T-helper 22 cell (primary cell): ENCODE measurements at places on chromosomes 11 and 22.

DNA sequence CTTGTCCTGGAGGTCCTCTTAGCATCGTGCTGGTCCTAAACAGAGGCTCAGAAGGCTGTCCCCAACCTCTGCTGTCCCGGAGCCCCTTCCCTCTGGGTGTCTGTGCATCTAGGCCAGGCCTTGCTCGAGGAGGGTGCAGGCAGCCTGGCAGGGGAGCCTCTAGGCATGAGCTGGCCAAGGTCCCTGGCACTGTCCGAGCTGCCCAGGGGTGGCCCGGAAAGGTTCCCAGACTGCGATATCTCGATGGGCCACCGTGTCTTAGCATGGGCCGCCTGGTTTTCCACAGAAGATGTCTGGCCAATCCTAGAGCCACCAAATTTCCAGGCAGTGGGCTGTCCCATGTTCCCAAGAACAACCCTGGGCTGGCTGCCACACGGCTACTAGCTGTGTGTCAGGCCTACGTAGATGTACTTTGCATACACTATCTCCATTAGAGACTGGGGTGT is 24.6 kb upstream of the SMIM38 start:
- no peak for DNase-seq

GRCh38 chr11:17443000-17443399 is 33.6 kb downstream of the ABCC8 start:
- DNase-seq, result no peak

GRCh38 chr11:131696690-131697089 is 326.3 kb downstream of the NTM start:
- no peak for DNase-seq

GRCh38 chr11:76768088-76768908 is 14.9 kb upstream of the TSKU start:
- DNase-seq, result no peak

GRCh38 chr11:64312947-64313346 is 4.4 kb downstream of the TRMT112 start:
- DNase-seq, result no peak

GRCh38 chr11:105181521-105181920 is 42.0 kb upstream of the CARD18 start:
- DNase-seq, result no peak

GRCh38 chr11:6742260-6742659 is 29.5 kb downstream of the OR2AG2 start:
- no peak for DNase-seq

- DNase-seq, result no peak
These were observed 84.7 kb upstream of the AKIP1 start for GRCh38 chr11:8826139-8826786.

DNA sequence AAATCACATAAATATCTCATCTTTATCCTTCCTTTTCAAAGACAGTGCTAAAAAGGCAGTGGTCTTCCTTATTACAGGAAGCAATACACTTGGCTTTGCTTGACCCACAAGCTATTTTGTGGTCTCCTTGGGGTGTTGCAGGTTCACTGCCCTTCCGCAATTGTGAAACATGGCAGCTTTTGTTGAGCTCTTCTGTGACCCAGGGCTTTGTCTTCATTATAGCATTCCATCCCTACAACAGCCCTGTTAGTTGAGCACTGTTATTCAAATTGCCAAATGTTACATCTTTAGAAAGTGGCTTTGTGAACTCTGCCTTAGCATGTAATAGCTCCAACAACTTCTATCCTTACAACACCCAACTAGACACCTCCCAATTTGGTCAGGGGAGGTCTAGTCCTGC is 107.1 kb downstream of the OPCML start:
- DNase-seq, result no peak

DNA sequence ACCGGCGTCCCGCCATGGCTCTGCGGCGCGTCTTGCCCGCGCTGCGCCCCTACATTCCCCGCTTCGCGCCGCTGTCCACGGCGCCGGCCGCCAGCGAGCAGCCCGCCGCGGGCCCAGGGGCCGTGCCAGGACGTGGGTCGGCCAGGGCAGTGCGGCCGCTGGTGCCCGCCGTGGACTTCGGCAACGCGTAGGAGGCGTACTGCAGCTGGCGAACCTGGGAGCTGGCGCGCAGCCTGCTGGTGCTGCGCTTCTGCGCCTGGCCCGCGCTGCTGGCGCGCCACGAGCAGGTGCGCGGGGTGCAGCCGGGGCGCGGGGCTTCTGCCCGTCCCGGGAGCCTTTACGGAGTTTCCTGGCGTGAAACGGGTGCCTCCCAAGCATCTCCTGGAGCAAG is 20.1 kb downstream of the DGCR6L start:
- no peak for DNase-seq
